ENCODE measurements at places on chromosomes 2 and 18.

DNA sequence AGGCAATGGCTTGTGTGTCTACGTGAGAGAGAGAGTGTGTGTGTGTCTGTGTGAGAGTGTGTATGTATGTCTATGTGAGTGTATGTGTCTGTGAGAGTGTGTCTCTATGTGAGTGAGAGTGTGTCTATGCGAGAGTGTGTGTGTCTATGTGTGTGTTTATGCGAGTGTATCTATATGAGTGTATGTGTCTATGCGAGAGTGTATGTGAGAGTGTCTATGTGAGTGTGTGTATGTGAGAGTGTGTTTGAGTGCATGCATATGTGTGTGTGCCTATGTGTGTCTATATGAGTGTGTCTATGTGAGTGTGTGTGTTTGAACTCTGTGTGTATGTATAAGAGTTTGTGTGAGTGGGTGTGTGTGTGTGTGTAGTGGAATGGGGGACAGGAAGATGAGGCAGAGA lies 9.8 kb upstream of the GNLY start:
- no peak overlapping the region for H3K27ac ChIP-seq
- H3K4me3 ChIP-seq, result no peak overlapping the region
- no peaks in the 10 kb centered on the region for H3K27me3 ChIP-seq
- H3K36me3 ChIP-seq, result no peaks in the 10 kb centered on the region
- DNase-seq, result no peak
- H3K4me1 ChIP-seq, result peaks cover 19% of the 10 kb centered on the region

DNA sequence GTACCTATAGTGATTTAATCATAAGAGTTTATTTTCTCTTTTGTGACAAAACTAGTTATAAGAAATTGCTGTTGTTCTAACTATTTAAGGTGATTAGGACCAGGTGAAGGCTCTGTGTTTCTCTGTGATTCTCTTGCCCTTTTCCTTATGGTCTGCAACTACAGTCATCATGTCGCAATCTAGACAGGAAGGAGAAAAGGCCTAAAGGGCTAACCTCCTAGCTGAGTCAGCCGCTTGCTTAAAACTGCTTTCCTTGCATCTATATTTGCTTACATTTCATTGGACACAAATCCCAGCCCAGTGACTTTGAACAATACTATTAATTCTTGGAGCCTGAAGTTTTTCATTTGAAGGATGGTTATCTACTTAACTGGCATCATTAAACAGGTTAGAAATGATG lies 93.1 kb downstream of the PIK3C3 start:
- no peak overlapping the region for H3K4me3 ChIP-seq
- H3K27me3 ChIP-seq, result no peaks in the 10 kb centered on the region
- H3K4me1 ChIP-seq, result peaks cover 4% of the 10 kb centered on the region
- peak overlapping the region; percentile 54 for H3K27ac ChIP-seq

GRCh38 chr2:149908726-149909683 lies 321.4 kb upstream of the MMADHC start:
- H3K36me3 ChIP-seq, result no peaks in the 10 kb centered on the region
- no peaks in the 10 kb centered on the region for H3K4me1 ChIP-seq
- no peaks in the 10 kb centered on the region for H3K27me3 ChIP-seq
- no peak for DNase-seq
- H3K4me3 ChIP-seq, result no peak overlapping the region

DNA sequence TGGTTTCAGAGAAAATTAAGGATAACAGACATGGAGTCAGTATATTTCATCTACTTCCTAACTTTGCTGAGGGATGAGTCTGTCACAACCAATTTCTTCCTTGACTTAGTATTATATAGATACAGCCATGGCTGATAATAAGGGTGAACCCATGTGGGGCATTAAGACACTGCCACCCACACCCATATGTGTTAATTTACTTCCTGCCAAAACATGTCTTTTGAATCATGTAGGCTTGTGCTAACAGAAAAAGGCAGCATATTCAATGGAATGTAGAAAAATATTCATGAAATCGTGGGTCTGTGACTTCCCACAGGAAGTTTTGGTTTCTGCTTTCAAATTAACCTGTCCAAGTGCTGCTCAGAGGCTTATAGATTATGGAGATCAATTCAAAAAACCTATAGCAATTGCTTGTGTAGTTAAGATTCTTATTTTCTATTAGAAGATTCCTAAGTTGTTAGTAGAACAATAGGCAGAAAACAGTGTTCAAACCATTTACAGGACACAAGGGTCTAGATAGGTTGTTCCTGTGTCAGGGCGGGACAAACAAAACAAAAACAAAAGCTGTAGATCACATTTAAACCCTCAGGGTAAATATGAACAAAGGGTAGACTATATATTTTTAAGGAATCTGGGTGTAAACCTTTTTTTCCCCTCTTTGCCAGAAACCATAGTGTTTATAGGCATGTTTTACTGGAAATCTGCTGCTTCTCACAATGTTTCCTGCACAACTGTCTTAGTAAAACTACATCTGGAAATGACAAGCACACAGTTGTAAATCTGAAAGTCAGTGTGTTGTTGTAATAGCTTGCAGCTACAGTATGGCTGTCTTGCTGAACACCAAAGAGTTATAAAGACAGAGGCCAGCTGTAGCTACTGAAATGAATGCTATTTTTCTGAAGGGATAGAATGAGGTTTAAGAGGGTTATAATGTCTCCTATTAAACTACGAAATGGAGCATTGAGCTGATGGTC lies 691.2 kb downstream of the EPHA4 start:
- H3K27ac ChIP-seq, result no peak overlapping the region
- H3K4me3 ChIP-seq, result no peak overlapping the region
- no peaks in the 10 kb centered on the region for H3K36me3 ChIP-seq
- peaks cover 5% of the 10 kb centered on the region for H3K27me3 ChIP-seq
- no peaks in the 10 kb centered on the region for H3K4me1 ChIP-seq

DNA sequence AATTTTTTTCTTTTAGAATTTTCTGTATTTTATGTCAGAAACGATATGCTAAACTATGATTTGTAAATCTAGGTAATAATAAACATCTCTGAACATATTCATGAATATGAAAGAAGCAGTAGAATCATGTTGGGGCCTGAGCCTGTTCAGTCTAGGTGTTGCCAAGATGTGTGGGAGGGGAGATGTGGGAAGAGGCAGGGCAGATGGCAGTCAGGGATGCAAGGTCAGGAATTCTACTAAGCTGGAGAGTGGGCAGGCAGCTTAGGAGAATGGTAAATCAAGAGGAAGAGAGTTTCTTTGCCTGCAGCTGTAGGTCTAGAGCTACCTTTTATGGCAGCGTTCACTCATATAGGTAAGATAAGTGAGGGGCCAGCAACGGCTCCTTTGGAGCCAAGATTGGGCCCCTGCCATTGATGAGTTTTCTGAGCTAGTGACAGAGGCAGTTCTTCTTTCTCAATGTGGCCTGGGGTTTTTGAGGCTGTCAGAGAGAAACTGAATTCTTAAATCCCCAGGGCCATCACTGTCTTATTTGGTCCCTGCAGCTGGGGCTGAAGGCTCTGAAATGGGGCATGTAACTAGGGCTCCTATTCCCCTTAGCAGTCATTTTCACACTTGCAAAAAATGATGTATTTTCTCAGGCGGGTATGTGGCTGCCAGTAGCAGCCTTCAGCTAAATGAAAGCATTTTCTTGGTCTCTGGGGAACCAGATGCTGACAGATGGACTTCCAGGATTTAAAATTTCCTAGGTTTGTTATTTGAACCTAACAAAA lies 232.8 kb downstream of the PIK3C3 start:
- H3K4me3 ChIP-seq, result no peak overlapping the region
- H3K36me3 ChIP-seq, result no peaks in the 10 kb centered on the region
- DNase-seq, result no peak
- no peak overlapping the region for H3K27ac ChIP-seq
- H3K27me3 ChIP-seq, result no peaks in the 10 kb centered on the region
- no peaks in the 10 kb centered on the region for H3K4me1 ChIP-seq

- no peak overlapping the region for H3K4me3 ChIP-seq
- H3K27me3 ChIP-seq, result no peaks in the 10 kb centered on the region
Observed at GRCh38 chr2:6418291-6418690, 447.4 kb downstream of the CMPK2 start.

DNA sequence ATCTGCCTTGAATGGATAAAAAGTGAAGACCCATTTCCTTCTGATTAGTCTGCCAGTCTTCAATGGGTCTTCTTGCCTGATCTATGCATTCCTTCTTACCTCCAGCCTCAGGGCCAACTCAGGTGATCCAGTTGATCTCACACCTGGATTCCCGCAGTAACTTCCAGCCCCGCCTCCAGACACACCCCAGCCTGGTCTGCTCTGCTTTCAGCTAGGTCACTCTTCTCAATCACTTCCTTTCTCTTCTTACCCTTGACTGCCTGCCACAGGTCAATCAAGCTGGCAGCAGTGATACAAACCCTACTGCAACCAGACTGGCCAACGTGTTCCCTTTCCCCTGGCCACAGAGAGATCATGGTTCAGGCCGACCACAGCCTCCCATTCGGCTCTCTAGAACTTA lies 263.6 kb downstream of the ZNF516 start:
- no peak overlapping the region for H3K27ac ChIP-seq
- no peak for DNase-seq

DNA sequence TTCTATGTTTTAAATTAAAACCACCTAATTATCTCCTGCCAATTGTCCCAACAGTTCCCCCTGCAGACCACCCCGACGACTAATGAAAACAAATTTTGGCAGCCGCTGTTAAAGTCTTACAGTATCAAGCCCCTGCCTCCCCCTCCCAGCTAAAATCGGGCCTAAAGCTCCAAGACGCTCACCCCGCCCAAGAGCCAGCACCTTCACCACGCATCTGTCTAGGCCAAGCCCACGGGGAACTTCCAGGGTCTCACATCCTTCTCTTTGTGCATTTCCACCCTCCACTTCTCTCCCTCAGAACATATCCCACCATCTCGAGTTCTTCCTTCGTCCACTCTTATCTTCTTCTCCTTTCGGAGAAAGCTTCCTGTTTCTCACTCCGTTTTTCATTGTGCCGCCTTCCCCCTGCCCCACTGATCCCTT lies 445 bp downstream of the PRPF40A start:
- no peak for DNase-seq
- peaks cover 54% of the 10 kb centered on the region for H3K36me3 ChIP-seq
- H3K4me1 ChIP-seq, result peaks cover 55% of the 10 kb centered on the region
- H3K27me3 ChIP-seq, result no peaks in the 10 kb centered on the region
- H3K27ac ChIP-seq, result peak overlapping the region; percentile 100

GRCh38 chr2:85145116-85145820 lies 12.1 kb downstream of the TCF7L1 start:
- no peaks in the 10 kb centered on the region for H3K36me3 ChIP-seq
- H3K27ac ChIP-seq, result no peak overlapping the region
- peaks cover 39% of the 10 kb centered on the region for H3K27me3 ChIP-seq
- DNase-seq, result no peak
- no peak overlapping the region for H3K4me3 ChIP-seq

DNA sequence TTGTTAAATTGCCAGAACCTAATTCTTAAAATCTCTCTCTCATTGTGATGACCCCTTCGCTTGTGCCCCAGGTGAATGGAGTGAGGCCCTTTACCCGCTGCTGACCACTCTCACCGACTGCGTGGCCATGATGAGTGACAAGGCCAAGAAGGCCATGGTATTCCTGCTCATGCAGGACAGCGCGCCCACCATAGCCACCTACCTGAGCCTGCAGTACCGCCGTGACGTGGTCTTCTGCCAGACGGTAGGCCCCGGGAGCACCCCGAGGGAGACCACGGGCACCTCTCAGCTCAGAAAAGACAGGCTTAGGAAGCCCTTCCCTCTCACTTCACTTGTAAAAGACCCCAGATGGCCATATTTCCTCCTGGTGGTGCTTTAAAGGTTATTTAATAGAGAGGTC lies 44.9 kb downstream of the COA5 start:
- peaks cover 77% of the 10 kb centered on the region for H3K36me3 ChIP-seq
- H3K4me3 ChIP-seq, result no peak overlapping the region
- H3K4me1 ChIP-seq, result peaks cover 26% of the 10 kb centered on the region
- no peak for DNase-seq
- peak overlapping the region; percentile 38 for H3K27ac ChIP-seq

- no peak overlapping the region for H3K4me3 ChIP-seq
- peaks cover 13% of the 10 kb centered on the region for H3K4me1 ChIP-seq
- H3K27ac ChIP-seq, result no peak overlapping the region
- no peaks in the 10 kb centered on the region for H3K27me3 ChIP-seq
- no peak for DNase-seq
Observed at GRCh38 chr2:148360662-148361061, 283.9 kb upstream of the EPC2 start.

DNA sequence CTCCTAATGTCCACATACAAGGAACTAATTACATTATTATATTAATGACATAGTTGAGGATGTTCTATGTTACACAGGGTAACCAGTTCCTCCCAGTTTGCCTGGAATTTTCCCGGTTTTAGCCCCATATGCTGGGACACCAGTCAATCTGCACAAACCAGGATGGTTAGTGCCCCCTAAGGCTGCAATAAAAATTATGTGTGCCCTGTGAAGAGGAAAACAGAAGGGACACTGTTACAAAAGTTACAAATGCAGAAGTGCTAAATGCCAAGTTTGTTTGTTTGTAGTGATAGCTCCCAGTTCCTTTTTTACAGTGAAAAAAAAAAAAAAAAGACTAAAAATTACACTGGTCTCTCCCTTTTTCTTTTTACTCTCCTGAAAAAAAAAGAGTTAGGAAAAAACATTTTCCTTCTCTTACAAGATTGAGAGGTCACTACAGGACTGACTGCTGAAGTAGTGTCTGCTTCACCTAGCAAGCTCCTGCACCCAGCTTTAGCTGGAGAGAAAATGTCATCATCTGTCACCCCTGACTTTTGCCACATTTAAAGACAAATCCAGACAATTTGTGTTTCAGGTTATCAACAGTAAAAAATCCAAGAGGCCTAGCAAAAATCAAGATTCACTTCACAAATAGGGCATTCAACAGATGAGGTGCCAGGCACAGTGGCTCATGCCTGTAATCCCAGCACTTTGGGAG lies 3.2 kb downstream of the ANKRD44 start:
- peak overlapping the region; percentile 90 for H3K27ac ChIP-seq
- peaks cover 30% of the 10 kb centered on the region for H3K36me3 ChIP-seq
- peaks cover 70% of the 10 kb centered on the region for H3K4me1 ChIP-seq
- no peaks in the 10 kb centered on the region for H3K27me3 ChIP-seq

DNA sequence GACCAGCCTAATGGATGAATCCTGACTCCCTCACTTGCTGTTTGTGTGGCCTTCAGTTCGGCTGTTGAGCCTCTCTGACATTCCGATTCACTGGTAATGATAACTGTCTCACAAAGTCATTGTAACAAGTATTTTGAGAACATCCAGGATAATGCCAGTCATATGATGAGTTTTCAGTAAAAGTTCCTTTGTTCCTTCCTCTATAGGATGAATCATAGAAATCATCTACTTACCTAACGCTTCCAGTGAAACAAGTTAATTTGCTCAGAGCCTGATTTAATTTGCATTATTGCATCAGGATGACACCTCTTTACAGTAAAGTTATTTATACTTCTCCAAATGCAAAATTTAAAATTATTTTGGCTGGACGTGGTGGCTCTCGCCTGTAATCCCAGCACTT lies 32.0 kb downstream of the RAB31 start:
- no peaks in the 10 kb centered on the region for H3K4me1 ChIP-seq
- H3K4me3 ChIP-seq, result no peak overlapping the region
- H3K27me3 ChIP-seq, result peaks cover 28% of the 10 kb centered on the region
- H3K36me3 ChIP-seq, result no peaks in the 10 kb centered on the region

GRCh38 chr2:167198009-167198408 lies 309.7 kb downstream of the XIRP2 start:
- DNase-seq, result no peak
- no peak overlapping the region for H3K4me3 ChIP-seq
- no peak overlapping the region for H3K27ac ChIP-seq
